ENCODE measurements at places on chromosomes 6 and 20. TPM values are rescaled to one million over a fixed set of nuclear protein-coding genes. Genes with fewer than 3 reads are reported as not detected.

The CALHM6 gene
- total RNA-seq, result 7.4 TPM

The SNAP25 gene
- total RNA-seq, result not detected

DNA sequence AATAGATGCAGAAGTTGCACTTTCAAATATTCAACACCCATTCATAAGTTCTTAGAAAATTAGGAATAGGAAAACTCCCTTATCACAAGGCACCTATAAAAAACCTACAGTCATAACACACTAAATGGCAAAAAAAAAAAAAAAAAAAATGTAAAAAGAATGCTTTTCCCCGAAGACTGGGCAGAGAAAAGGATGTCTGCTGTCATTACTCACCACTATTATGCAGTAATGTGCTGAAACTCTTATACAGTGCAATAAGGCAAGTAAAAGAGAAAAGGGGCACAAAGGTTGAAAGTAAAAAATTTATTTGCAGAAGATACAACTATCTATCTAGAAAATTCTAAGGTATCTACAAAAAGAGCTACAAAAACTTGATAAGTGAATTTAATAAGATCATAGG is 607.8 kb upstream of the ARID1B start:
- H3K4me3 ChIP-seq, result no peak overlapping the region
- peaks cover 10% of the 10 kb centered on the region for H3K27me3 ChIP-seq
- no peak overlapping the region for H3K27ac ChIP-seq
- H3K36me3 ChIP-seq, result peaks cover 3% of the 10 kb centered on the region
- H3K4me1 ChIP-seq, result peaks cover 27% of the 10 kb centered on the region
- DNase-seq, result no peak

DNA sequence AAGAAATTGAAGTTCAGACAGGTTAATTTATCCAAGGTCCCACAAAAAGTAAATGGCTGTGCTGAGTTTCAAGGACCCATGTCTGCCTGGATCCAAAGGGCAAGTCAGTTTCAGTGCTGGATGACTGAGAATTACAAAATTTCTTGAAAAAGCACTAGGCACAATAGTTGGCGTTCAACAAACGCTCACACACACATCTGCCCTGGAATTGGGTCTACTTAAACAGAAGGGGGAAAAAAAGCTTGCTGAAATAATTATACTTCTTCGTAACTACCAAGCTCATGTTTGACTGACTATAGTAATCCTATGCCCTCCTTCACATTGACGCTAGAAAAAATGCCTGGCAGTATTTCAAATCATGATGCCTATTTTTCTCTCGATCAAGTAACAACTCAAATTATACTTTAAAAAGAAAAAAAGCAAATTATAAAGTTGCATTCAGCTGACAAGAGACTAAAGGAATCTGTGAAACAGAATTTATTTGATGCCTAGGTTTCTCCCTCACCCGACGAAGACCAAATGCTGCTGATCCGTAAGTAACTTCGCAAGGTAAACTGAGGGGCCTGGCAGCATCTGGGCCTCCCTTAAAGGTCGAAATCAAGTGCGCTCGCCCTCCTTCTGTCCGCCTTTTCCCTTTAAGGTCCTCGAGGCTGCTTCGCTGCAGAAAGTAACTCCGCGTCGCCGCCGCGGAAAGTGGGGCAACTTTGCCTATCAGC is 650 bp upstream of the CD2AP start:
- H3K27ac ChIP-seq, result peak overlapping the region; percentile 91
- H3K4me1 ChIP-seq, result peaks cover 28% of the 10 kb centered on the region
- no peaks in the 10 kb centered on the region for H3K27me3 ChIP-seq

- H3K27ac ChIP-seq, result no peak overlapping the region
- DNase-seq, result no peak
- no peaks in the 10 kb centered on the region for H3K4me1 ChIP-seq
Measured at GRCh38 chr6:45951321-45952167, 64.1 kb downstream of the CLIC5 start.

All from activated naive CD8-positive, alpha-beta T cell treated with anti-CD3 and anti-CD28 coated beads for 36 hours (primary cell).